ENCODE measurements at places on chromosomes 11 and 22.

DNA sequence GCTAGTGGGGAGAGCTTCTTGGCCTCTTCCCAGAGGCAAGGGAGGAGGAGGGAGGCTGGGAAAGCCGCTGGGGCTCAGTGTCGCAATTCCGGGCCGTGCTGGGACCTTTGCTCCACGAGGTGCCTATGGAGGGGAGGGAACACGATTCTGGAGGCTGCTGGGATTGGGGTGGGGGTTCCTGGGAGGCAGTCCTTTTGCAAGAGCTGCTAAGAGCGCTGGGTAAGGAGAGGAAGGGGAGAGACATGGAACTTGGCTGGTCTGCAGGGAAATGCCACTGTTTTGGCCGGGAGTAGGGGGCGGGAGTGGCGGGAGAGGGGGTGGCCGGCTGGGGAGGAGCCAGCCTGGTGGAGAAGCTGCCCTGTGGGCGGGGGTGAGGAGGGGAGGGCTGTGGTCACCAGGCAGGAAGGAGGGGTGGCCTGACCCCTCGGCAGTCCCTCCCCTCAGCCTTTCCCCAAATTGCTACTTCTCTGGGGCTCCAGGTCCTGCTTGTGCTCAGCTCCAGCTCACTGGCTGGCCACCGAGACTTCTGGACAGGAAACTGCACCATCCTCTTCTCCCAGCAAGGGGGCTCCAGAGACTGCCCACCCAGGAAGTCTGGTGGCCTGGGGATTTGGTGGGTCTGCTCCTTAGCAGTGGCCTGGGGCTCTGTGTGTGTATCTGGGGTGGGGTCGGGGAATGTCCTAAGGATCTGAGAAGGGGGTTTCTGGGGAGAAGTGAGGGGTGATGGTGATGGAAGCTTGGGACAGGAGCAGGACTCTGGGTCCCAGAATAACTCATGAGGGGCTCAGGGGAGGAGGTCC lies at the start of gene NR1H3:
Gene NR1H3 (plus strand): TSS at position 480 of the 800 bp plus-strand sequence. CDS start 1,221 bp downstream, outside the sequence.
- DNase-seq, result no peak

DNA sequence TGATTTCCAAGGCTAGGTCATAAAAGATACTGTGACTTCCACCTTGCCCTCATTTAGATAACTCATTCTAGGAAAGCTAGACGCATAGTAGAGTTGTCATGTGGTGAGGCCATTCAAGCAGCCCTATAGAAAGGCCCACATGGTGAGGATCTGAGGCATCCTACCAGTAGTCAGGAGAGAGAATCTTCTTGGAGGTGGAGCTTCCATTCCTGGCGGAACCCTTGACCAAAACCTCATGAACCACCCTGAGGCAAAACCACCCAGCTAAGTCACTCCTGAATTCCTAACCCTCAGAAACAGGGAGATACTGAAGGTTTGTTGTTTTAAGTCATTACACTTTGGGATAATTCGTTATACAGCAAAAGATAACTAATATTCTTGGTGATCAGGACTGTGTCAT lies 2.9 kb upstream of the HDHD5 start:
- DNase-seq, result no peak

GRCh38 chr22:40121461-40121860 lies 56.3 kb upstream of the TNRC6B start:
- no peak for DNase-seq

DNA sequence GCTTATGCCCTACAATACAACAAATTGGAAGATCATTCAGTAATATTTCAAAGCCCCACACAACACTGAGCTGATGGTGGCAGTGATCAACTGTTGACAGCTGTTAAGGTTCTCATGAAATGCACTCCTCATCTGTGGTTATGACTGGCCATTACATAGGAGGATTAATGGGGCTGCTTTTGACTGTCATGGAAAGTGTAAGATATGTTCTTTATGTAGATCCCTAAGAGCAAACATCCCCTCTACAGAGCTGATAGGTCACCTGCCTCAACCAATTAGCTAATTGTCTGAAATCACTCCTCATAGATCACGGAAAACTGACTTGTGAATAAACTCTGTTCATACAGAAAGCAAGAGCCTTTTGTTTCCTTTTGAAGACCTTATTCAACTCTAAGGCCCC lies 78.1 kb downstream of the GAB2 start:
- DNase-seq, result no peak

DNA sequence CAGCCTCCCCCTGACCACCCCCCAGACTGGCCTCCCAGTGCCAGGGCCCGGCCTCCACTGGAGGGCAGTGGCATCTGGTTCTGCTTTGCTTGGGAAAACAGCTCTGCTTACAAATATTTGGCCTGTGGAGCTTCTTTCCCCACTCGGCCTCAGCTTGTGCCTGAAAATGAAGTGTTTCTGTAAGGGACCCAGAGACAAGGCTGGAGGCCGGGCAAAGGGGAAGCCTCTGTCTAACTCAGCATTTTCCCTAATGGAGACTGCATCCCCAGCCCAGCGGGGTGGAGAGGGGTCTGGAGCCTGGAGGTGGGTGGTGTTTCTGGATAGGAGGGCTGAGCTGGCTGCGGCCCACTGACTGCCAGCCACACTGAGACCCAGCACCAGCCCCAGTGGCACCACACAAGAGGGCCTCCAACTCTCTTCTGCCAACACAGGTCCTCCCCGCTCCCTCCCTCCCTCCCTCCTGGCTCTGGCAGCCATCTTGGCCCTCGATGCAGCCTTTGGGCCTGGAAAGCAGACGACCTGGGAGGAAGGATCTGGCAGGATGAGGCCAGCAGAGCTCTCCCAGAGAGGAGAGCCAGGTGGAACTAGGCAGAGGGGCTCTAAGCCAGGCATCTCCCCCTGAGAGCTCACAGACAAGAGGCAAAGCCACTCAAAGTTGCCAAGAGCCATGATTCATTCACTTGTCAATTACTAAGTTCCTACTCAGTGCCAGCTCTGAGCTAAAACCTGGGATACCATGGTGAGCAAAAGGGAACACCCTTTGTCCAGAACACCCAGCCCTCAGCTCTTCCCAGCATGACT lies 77.1 kb upstream of the CD82 start:
- DNase-seq, result no peak

DNA sequence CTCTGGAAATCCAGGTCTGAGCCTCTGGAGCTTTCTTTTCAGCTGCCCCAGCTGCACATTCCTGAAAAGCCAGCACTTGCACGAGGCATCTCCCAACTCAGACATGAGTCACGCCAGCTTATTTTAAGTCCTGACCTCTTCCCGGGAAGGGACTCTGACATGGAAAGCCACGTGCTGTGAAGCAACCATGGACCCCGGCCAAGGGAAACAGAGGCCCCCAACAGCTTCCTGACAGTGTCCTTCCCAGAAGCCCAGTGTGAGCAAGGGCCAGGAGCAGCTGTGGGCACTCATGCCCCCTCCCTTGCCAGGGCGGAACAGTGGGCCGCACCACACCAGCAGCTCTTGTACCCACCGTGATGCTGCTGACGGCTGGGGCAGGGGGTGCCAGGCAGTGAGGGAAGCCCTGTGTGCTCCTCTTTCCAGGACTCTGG lies 118.8 kb upstream of the CADM1 start:
- no peak for DNase-seq

GRCh38 chr11:45154276-45154675 lies 7.8 kb downstream of the PRDM11 start:
- DNase-seq, result no peak

- DNase-seq, result no peak
Observed at GRCh38 chr11:63558459-63559157, 4.6 kb downstream of the PLAAT2 start.
